Activated T-cell treated with anti-CD3 and anti-CD28 coated beads, Interleukin-2, amount 50 U/mL, for 48 hours (primary cell): ENCODE measurements at places on chromosomes 1 and 21.
A peak's percentile ranks its signal among the peaks of the same experiment; 100 is the strongest.

GRCh38 chr21:24436236-24436635 is 1171.0 kb downstream of the MRPL39 start:
- DNase-seq: no peak

DNA sequence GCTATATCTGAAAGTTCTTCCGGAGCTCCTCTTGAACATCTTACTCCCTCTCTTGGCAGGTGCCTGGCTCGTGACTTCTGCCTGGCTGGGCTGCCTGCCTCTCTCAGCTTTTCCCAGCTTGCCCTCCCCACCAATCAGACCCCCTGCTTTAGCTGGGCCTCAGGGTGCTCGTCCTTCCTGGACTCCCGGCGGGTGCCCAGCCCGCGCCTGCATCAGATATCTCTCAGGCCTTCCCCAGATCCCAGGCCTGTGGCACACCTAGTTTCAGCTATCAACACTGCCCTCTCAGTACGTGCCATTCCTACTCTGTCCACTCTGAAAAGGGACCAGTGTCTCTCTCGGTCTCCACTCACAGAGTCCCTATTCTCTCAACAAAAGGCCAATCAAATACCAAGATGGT is 96.5 kb upstream of the CLDN14 start:
- DNase-seq: no peak

- DNase-seq: no peak
These were observed 30.2 kb upstream of the RNF187 start for GRCh38 chr1:228457017-228457395.

DNA sequence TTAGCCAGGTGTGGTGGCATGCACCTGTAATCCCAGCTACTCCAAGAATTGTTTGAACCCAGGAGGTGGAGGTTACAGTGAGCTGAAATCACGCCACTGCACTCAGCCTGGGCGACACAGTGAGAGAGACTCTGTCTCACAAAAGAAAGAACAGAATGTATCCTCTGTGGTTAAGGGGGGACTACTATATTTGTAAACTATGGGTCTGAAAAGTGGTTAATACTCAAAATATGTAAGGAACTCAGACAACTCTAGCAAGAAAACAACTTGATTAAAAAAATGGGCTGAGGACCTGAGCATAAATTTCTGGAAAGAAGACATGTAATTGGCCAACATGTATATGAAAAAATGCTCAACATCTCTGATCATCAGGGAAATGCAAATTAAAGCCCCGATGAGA is 11.2 kb downstream of the FNBP1L start:
- DNase-seq: no peak

- no peak for DNase-seq
These were observed 59.1 kb downstream of the CAPN2 start for GRCh38 chr1:223771469-223771813.

GRCh38 chr1:53521924-53522552 is 62.8 kb downstream of the DMRTB1 start:
- no peak for DNase-seq

DNA sequence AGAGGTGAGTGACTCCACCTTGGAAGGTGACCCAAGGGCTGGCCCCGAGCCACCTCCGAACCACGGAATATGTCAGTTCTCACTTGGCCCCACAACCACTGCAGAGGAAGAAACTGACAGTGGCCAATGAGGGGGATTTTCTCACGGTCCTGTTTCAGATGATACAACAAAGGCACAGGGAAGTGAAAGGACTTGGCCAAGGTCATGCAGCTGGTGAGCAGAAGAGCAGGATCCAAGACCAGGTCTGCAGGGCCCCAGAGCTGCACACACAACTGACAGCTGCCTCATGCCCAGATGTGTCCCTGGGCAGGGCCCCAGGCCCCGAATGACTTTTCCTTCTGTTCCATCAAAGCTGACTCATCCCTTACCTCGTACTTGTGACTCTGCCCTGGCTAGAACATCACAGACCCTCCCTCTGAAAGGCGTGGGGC is 25.8 kb upstream of the EVA1B start:
- no peak for DNase-seq

- no peak for DNase-seq
These were observed 90.6 kb downstream of the C1orf94 start for GRCh38 chr1:34267326-34267725.

- DNase-seq: peak; percentile 63
These were observed 20.6 kb downstream of the MTHFR start for GRCh38 chr1:11784993-11785769.

DNA sequence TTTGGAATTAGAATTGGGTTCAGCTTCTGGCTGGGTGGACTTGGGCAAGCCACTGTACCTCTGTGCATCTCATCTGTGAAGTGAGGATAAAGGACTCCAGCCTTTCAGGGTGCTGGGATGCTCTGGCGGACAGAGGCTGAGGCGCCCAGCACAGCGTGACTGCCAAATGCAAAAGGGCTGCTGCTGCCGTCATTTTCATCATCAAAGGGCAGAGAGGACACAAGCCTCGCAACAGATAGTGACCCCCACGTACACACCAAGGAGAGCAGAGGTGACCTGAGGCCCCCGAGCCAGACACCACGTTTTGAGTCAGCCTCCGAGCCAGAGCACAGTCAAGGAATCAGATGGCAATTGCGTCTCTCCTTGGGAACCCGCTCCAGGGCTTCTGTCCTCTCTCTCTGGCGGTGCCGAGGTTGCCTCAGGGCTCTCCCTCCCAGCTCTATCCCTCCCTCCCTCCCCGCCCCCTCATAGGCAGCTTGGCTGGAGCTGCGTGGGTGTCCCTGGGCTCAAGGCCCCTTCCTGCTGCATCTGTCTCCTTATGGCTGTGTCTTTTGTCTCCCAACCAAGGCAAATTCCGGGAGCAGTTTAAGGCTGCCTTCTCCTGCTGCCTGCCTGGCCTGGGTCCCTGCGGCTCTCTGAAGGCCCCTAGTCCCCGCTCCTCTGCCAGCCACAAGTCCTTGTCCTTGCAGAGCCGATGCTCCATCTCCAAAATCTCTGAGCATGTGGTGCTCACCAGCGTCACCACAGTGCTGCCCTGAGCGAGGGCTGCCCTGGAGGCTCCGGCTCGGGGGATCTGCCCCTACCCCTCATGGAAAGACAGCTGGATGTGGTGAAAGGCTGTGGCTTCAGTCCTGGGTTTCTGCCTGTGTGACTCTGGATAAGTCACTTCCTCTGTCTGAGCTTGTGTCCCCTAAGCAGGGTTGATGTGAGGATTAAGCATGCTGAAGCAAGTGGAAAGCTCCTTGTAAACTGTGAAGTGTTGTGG is 9.0 kb downstream of the HCRTR1 start:
- no peak for DNase-seq

GRCh38 chr1:14345946-14346550 is 252.4 kb upstream of the KAZN start:
- no peak for DNase-seq

DNA sequence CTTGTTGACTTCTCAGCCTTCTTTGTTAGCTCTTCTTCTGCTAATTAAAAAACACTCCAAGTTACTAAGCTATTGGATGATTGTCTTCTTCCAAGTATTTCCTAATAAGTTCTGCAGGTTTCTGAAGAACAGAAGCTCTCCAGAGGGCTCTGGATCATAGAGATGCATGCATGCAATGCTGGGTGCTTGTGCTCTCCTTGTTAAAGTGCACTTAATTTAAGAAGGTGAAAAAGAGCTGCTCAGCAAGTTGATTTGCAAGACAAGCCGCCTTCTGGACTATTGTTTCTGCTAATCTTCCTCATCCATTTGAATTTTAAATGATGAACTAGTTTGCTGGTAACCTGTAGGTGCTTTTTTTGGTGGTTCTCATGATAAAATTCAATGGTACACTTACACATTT is 16.1 kb downstream of the RRP15 start:
- no peak for DNase-seq

DNA sequence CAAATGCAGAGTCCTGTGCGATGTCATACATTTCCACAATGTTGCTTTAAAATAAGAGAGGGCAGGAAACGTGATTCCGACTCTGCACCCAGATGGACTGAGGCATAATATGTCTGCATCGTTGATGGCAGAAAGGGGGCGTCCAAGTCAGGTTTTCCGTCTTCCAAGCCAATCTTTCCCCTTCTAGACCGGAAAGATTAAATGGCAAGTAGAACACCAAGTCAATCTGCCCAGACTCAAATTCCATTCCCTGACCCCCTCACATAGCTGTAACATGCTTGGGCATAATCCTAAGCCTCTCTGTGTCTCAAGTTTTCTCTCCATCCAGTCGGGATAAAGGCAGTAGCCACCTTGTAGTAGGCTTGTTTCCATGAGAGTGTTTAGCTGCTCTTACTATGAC is 14.4 kb downstream of the PCP4 start:
- DNase-seq: no peak

- no peak for DNase-seq
These were observed 48.0 kb downstream of the TRIM33 start for GRCh38 chr1:114462963-114463362.

DNA sequence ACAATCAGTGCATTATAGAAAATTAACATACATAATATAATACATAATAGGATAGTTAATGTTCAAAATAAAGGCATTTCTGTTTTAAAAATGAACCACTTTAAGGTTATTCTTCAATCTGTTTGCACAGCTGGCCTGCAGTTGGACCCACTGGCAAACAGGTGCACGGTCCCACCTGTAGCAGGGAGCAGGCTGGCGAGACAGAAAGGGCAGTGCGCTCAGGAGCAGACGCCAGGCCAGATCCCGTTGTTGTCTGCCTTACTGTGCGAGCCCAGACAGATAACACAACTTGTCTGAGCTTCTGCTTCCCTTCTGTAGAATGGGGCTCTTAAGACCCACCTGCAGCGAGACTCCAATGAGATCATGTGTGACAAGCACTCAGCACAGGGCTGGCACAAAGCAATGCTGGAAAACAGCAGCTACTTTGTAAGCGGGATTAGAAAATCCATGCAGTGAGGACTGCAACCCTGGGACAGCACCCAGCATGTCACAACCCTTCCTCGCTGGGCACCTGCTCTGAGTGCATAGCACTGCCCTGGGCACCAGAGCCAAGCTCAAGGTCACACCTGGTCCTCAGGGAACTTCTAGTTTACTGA is 33.5 kb downstream of the VPS26C start:
- DNase-seq: no peak

DNA sequence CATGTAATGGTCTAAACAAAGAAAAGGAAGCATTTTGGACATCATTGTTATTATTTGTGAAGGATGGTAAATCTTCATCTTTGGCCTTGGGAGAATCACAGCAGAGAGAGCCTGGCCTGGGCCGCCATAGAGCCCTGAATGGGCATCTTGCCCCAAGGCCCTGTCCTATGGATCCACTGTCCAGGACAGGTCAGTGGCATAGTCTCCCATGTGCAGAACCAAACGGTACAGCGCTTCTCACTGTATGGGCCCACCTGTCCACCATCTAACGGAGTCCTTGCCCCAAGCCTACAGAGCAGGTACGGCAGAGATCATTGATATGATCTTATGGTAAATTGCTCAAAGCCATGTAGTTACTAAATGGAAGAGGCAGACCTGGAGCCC is 185.7 kb downstream of the FOXD2 start:
- DNase-seq: no peak

- DNase-seq: no peak
These were observed 363.0 kb upstream of the DUSP10 start for GRCh38 chr1:222104694-222105392.

- DNase-seq: no peak
These were observed 59.5 kb downstream of the KCNN3 start for GRCh38 chr1:154810571-154810970.

DNA sequence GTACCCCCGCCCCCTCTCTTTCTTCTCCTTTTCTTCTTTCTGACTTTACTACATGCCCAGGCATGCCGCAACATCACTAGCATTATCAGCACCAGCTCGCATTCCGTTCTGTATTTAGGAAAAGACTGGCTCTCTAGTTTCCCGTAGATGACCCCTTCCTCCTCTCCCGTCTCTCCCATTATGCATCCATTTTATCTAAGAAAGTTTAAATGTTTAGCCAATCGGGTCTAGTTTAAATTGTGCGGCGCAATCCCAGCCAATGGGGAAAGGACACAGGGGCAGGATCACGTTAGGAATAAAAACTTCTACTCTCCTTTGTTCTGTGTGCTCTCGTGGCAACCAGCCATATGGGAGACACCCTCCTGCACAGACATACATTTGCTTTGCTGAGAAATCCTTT is 2.3 kb upstream of the KRTAP10-7 start:
- no peak for DNase-seq

DNA sequence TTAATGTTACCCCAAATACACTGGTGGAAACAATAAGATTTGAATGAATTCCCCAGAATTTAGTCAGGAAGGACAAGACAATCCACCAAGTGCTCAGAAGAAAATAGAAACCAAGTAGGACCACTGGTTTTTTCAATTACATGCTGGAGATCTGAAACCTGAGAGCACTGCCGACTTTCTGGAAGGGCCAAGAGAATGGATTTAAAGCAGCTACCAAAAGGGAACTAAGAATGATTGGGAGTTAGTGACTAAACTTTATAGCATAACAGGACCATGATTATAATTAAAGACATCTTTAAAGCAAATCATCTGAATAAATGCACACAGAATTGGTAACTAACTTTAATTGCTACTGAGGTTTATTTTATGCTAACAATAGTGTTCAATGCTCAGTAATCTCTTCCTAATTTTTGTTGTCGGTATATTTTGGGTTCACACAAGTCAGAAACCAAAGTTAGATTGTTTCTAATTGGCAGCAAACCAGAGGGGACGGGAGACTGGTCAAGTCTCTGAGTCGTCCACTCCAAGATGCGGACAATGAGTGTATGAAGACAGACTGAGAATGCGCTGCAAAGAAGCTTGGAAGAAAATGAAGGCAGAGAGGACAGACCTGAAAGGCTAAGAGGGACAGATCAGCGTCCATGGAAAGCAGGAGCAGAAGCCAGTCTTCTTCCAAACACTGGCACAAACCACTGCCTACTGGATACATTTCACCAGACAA is 2.3 kb upstream of the RGS13 start:
- no peak for DNase-seq

- DNase-seq: no peak
These were observed 86.3 kb downstream of the LHX9 start for GRCh38 chr1:198003468-198003867.

GRCh38 chr1:204398197-204399125 is 13.2 kb downstream of the PPP1R15B start:
- peak; percentile 62 for DNase-seq
